MCF 10A (cell line): ENCODE measurements at places on chromosomes 3 and 15.

DNA sequence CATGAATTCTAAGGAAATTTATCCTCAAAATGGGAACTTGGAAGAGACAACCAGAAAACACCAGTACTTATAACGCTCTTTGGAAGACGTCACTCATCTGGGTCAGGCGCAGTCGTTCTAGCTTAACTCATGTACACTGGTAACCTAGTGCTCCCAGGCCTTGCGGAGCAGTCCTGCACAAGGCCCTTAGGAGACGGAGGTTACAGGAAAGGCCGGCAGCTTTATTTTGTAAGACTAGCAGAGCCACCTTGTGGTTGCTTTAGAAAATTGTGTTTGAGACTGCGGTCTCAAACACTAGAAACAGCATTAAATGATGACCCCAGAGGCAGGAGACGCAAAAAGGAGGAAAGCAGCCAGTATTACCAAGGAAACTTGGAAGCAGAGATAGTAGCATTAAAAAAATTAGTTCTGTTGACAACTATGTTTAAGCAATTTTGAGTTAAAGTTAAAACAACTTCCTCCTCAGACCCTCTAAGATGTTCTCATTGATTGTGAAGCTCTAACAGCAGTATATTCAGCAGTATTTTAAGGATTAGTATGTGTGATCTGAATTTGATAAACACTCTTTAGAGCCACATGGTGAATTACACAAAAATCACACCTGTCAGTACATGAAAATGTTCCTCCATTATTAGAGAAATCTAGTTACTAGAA lies 141.9 kb upstream of the C2CD4B start:
- peak; percentile 75 for DNase-seq

DNA sequence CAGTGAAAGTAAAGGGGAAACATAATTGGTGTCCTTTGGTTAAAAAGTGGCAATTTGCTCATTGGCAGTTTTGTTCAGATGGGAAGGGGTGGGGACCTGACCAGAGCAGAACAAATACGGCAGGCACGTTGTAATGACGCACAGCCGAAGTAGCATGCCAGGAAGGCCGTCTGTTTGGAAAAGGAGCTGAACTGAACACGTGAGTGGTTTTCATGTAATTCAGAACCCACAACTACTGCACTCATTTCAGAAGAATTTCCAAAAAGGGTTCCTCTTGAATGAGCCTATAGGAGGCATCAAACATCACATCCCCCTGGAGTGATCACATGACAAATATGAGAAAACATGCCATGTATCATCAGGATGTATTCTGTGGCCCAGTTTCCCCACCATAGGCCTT lies 42.9 kb upstream of the LMCD1 start:
- DNase-seq = no peak

DNA sequence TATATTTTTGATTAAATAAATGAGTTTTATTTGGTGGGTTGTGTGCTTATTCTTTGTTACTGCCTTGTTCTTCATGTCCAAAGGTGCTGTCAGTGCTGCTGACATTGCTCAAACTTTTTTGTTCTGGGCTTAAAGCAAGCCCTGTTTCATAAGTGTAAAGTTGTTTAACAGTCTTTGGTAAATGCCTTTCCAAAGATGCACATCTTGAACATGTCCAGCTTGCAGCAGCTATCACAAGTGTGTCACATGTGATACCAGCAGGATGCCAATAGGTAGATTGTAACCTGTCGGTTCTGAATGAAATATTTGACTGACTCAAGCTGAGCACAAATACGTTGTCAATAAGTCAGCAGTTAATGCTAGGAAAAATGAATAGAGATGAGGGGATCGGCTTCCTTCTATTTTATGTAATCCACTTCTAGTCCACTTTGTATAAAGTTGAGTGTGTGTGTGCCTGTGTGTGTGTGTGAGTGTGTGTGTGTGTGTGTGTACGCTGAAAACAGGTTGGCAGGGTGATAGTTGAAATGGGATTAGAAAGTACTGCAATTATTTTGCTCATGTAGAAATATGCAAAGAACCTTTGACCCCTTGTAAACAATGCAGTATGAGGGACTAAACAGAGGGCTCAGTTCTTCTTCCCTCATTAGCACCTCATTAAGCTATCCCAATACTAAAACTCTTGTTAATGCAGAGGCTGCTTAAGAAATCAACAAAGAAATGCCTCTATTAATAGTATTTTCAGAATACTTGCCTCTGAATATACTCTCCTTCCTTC lies 986.5 kb downstream of the TUSC7 start:
- DNase-seq = no peak

DNA sequence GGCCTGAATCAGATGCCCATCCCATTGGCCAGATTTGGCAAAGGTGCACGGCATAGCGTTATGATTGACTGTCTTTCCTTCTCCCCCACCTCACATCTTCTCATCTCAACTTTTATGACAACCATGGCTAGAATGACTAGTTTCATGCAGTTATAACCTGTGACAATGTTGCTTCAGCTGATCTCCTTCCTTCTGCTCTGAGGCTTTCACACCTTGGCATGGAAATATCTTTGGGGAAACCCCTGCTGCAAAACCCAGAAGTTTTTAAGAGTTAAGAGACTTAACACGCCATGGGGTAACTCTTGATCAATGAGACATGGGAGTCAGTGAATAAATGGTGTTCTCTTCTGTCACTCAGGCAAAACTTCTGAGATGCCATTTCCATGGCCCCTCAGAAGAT lies 290.7 kb upstream of the MDFIC2 start:
- no peak for DNase-seq

GRCh38 chr3:57837686-57838085 lies 81.6 kb downstream of the SLMAP start:
- DNase-seq = no peak

GRCh38 chr3:138371070-138371965 lies 22.9 kb downstream of the MRAS start:
- no peak for DNase-seq

DNA sequence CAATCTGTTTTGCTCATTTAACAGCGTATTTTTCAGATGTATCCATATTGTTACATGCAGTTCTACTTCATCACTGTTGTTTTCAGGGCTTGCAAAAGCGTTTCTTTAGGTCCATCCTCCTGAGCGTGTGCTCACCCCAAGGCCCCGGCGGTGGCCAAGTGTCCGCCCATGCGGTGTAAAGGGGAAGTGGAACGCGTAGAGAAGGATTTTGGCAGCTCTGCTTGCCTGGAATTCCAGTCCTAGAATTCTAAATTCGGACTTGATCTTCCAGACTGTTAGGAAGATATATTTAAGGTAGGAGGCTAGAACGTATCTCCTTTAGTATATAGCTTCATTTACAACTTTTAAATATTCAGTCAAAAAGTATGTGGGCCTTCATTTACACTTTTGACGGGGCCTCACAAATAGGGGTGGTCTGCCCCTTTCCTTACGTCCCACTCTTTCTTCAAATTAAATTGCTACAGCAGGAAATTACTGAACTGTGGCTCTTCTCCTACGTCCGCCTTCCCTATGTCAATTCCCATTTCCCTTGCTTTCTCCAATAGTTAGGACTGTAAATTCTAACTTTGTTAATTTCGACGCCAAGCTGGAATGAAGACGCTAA lies 609 bp upstream of the TBC1D23 start:
- peak; percentile 22 for DNase-seq

GRCh38 chr3:24804095-24804494 lies 309.4 kb upstream of the THRB start:
- DNase-seq = no peak

GRCh38 chr3:4233488-4233887 lies 69.7 kb upstream of the SETMAR start:
- DNase-seq = no peak

GRCh38 chr3:154095832-154096421 lies 25.3 kb upstream of the ARHGEF26 start:
- peak; percentile 33 for DNase-seq

GRCh38 chr3:164306042-164306441 lies 772.3 kb downstream of the SI start:
- peak; percentile 11 for DNase-seq

DNA sequence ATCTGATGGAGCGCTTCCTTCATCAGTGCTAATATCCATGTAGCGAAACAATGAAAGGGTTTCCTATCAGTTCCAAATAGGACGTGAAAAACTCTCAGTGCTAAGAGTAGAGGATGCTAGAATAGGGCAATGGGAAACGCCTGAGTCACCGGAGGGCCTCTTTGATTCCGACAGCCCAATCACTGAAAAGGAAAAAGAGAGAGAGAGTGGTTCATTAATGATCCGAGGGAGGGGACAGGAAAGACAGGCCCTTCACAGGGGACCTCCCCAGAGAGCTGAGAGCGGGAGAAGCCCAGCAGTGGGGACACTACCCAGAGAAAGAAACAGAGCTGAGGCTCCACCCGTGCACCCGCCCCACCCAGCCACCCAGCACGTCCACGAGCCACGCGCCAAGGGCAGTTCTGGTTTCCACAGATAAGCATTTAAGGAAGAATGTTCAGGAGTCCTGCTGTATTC lies 76.9 kb downstream of the RPN1 start:
- DNase-seq = no peak

DNA sequence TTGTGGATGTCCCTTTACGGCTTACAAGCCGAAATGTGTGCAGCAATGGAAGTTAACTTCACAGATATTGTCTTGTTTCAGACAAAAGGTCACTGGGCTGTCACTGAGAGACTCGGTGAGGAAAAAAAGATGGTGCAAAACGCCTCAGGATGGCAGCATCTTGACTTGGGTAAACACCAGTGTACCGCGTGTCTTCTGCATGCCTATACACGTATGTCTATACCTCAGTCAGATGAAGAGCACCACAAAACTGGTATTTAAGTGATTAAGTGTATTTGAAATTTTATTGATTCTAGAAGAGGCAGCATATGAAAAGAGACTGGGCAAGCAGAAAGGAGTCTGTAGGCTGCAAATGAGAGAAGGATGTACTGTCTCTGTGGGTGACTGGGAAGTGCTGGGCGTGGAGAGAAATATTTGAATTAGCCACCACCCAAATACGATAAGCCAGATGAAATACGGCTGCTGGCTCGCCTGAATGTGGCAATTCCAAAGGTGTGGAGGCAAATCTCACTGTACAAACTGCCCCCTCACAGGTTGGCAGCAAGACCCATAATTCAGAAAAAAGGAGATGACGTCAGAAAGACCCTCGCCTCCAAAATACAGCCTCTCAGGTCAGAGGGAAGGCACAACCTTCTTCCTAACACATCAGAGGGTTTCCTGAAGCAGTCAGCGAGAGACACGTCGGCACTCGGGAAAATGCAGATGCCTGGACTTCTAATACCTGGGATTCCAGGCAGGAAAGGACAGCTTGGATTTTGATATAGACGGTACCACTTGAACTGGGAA lies 53.4 kb upstream of the NEO1 start:
- no peak for DNase-seq

- DNase-seq = no peak
Observed at GRCh38 chr3:97959872-97960271, 12.4 kb downstream of the RIOX2 start.

GRCh38 chr3:195097331-195098255 lies 173.4 kb downstream of the XXYLT1 start:
- DNase-seq = no peak

- peak; percentile 50 for DNase-seq
Observed at GRCh38 chr3:155352900-155353490, 59.5 kb upstream of the STRIT1 start.

GRCh38 chr3:188646592-188646991 lies 492.6 kb downstream of the LPP start:
- DNase-seq = peak; percentile 19

DNA sequence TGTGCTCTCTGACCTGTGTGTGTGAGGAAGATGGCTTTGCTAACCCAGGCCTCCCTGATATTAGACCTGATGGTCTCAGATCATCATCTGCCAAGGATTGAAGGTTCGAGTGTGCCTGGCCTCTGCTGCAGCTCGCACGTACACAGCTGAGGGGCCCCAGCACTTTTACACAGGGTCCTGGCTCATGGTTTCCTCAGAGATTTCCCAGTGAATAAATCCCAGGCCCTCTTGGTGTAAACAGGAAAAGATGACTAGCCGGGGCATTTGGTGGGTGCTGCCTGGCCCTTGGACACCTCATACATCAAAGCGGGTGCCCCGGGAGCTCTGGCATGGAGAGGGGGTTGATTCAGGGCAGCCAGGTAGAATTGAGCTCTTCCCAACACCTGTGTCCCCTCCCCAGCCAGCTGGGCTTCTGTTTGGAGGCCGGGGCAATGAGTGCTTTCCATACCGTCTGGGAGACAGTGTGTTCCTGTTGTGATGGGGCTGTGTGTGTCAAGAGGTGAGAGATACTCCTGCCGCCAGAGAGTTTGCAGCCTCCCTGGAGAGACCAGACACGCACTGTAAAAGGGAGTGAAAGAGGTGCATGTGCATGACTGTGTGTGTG lies 72.5 kb upstream of the TLE3 start:
- no peak for DNase-seq

GRCh38 chr15:96298217-96298616 lies 32.3 kb upstream of the NR2F2 start:
- no peak for DNase-seq

GRCh38 chr3:4693620-4694019 lies 200.5 kb downstream of the ITPR1 start:
- no peak for DNase-seq

DNA sequence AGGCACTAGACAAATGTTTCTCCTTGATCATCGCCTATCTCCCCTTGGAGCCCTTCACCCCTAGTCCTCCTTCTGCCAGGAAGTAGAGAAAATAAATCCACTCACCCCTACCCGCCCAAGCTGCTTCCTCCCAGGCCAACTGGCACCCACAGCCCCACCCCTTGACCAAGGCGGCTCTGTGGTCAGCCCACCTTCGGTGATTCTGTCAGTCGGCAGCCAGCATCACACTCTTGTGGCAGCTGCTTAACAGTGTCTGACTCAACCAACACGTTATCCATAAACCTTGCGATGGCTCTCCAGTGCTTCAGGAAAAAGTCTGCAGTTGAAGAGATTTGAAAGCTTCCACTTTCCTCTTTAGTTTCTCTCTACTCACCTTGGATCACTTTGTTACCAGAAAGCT lies 7.6 kb downstream of the SHF start:
- DNase-seq = no peak

DNA sequence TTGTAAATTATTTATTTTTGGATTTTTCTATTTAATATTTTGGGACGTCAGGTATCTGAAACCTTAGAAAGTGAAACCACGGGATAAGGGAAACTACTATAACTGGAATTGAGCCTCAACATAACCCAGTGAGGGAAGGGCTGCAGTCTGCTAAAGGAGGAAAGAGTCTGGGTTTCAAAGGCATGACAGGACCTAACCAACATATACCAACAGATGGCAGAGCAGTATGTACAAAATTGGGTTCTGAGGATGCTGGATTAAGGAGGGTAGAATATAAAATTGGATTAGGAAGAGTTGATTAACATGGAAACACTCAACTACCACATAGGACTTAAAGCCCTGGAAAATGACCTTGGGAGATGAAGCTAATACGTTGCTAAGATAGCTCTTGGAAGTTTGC lies 603.5 kb downstream of the MECOM start:
- DNase-seq = peak; percentile 9
